ENCODE measurements at places on chromosomes 1 and 21.

DNA sequence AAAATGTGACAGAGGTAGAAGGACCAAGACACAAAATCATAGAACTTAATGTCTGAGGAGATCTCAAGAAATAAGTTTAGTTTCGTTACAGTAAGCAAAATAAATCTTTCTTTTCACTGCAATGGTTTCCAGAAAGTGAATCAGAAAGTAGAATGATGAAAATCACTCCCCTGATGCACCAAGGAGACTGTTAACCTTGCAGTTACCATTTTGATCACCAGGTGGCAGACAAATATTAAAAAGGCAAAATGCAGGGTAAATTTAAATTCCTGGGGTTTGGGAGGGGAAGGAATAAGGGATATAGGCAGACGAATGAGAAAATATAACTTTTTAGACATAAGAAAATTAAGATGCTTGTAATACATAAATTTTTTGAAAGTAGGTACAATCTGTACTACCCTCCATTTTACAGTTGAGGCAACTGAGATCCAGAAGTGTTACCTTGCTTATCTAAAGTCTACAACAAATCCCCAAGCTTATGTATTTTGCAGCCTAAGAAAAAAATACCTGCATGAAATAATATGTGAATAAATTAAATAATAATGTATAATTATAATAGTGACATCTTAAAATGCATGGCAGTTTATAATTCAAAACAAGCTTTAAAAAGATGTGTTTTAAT lies 253.2 kb downstream of the CRB1 start:
- peak; percentile 3 for DNase-seq

DNA sequence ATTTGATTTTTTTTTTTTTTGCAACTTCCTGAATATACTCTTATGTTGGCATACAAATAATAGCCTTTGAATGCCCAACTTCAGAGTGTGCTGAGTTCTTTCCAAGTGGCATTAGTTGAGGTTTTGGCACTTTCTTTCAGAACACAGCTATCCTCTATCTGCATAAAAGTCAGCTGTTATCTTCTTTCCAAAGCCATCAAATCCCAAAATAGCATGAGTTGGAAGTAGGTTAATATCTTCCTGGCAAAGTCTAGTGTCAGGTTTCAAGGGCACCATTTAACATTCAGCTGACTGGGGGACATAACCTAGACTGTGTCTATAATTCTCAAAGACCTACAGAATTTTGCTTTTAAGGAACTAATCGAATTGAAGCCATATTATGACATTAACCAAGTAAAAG lies 223.9 kb downstream of the PLPP3 start:
- DNase-seq: no peak

GRCh38 chr1:33382661-33383415 lies 48.1 kb downstream of the PHC2 start:
- no peak for DNase-seq

- DNase-seq: no peak
These were observed 31.3 kb downstream of the PLXNA2 start for GRCh38 chr1:208212893-208213292.

DNA sequence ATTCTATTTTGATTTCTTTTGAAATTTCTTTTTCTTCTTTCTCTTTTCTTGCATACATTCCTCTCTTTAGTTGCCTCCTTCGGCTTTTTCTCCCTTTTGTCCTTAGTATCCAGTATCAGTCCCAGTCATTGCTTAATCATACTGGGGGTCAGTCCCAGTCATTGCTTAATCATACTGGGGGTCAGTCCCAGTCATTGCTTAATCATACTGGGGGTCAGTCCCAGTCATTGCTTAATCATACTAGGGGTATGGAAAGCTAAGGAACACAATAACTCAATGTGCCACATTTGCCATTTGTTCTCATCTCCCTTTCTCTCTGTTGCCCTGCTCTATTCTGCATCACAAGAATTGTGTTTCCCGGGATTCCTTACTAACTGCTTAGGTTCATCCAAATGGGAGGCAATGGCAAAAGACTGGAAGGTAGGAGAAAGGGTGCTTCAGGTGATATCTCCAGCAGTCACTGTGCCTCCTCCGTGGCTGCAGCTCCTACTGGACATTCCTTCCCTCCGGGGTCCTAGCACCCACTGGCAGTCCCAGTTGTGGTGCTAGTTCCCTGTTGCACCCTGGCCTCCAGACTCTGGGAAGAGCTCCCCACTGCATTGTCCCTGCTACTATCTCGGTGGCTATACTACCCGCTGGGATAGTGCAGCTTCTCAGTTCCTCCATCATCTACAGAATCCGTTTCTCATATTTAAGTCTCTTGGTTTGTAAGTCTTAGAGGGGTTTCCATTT lies 32.6 kb upstream of the LAMC1 start:
- no peak for DNase-seq

DNA sequence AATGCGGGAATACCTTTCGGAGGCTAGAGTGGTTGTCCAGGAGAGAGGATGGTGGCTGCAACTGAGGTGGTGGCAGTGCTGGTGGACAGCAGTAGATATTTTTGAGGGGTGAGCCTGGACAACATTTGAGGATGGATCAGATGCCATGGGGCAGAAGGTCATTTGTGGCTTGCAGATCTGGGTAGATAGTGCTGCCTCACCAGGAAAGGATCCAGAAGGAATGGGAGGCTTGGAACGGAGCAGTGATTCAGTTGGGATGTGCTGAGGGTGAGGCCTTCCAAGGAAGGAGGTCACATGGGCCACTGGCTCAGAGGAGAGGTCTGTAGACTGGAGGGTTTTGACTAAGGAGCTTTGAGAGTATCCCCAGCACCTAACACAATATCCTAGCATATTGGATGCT lies 110.8 kb upstream of the KAZN start:
- DNase-seq: no peak

DNA sequence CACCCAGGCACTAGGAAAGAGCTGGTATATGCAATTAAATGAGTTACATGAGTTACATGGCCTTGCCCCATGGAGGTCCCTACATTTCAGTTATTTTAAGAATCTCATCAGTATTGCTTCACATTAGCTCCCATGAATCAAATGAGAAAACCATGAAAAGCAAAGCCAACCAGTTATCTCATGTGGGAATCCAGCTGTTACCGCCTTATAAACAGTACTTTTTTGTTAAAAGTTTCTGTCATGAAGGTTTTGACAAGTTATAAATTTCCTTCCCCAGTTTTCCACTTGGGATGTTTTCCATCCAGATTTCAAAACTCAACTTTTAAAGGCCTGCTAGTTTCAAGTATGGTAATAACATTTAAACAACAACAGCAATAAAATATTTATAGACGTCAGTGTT lies 544.8 kb downstream of the NUF2 start:
- no peak for DNase-seq

DNA sequence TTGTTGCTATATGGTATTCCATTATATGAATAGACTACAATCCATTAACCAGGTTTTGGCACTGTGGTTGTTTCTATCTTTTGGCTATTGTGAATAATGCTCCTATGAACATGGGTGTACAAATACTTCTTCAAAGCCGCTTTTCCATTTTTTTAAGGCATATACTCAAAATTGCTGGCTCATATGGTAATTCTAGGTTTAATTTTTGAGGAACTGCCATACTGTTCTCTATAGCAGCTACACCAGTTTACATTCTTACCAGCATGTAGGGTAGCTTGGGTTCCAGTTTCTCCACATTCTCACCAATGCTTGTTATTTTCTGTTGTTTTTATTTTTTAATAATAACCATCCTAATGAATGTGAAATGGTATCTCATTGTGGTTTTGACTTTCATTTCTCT lies 19.9 kb upstream of the AGO1 start:
- no peak for DNase-seq

GRCh38 chr1:7629465-7630195 lies 141.5 kb upstream of the VAMP3 start:
- no peak for DNase-seq

- no peak for DNase-seq
These were observed 113.6 kb upstream of the IGSF21 start for GRCh38 chr1:17994046-17994445.

DNA sequence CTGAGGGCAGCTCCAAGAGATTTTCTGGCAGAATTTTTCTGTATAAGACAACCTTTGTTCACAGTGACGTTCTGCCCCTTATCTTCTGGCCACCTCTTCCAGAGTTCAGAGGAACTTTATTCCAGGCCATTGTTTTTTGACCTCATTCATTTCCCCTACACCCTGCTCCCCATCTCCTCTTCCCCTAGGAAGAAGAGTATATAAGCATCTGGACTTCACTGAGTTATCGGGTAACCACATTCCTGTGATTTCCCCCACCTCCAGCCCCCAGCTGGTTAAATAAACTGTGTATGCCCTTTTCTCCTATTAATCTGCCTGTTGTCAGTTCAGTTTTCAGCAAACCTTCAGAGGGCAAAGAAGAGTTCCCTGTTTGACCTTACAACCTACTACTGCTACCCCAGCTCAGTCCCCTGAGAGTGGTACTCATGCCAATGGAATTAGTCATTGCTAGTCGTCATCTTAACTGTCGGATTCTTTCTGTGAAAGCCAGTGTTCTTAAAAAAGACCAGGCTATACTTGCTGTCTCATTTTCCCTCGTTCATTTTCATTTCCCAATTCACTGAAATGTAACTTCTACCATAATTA lies 14.3 kb upstream of the ALG14 start:
- no peak for DNase-seq

DNA sequence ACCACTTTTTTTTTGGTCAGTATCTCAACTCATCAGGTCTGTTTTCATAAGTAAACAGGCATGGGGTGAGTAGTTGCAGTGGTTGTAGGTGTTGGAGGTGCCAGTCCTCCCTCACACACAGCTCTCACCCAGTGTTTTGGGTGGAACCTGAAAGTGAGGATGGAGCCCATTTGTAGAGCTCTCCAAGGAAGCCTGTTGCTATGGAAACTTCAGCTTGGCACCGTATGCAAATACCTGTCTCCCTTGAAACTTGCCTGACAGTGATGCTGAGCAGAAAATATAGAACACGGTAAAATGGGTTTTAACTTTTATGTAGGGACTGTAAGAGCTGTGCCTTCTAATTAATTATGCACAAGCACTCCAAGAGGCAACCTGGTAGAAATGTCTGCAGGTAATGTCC lies 214.1 kb downstream of the AJAP1 start:
- DNase-seq: no peak

GRCh38 chr1:17594690-17595601 lies 55.4 kb downstream of the ARHGEF10L start:
- DNase-seq: no peak

DNA sequence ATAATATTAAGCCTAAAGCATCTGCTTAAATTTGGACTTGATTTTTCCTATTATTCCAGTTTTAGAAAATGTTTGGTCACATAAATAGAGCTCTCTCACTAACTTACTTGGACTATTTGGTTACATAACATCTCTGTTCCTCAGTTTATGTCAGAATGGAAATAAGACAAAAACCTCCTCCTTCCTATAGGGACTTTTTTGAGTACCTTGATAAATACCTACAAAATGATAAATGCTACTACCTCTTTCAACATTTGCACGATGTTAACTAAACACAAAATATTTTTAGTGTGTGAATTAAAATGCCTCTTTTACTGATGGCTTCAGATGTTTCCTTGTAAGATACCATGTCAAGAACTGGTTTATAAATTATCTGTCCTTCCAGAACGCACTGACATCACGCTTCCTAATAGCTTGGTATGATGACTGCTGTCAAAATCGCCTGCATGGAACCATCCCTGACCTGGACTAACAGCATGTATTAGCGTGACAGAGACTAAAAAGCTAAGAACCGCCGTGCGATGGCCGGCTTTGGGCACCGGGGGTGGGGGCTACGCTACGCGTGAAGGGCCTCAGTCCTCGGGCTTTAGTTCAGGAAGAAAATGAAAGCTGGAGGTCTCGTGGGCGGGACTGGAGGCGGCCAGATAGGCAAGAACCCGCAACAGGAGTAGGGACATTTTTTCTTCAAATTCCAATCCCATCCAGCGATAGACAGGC lies 133.2 kb upstream of the BARHL2 start:
- DNase-seq: no peak

- DNase-seq: peak; percentile 39
These were observed 128.9 kb upstream of the ADAR start for GRCh38 chr1:154736841-154737240.

GRCh38 chr1:105427543-105427942 lies 1628.9 kb upstream of the PRMT6 start:
- no peak for DNase-seq

DNA sequence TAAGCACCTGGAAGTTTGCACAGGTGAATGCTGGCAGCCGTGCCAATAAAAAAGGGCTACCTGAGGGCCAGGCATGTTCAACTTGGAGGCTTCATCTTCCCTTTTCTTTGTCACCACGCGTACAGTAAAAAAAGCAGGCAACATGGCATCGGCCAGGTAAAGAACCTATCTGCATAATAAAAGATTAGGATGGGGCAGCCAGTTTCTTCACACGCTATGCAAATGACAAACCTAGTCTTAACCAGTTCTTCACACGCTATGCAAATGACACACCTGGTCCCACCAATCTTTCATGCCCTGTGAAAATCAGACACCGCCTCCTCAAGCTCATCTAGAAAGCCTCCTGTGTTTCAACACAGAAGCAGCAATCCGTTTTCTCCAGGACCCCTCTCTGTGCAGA lies 413.4 kb downstream of the HLX start:
- DNase-seq: no peak

Data from stimulated activated CD4-positive, alpha-beta T cell treated with anti-CD3 and anti-CD28 coated beads, Interleukin-2, amount 100 ng/mL, for 4 hours (primary cell).